Colonic mucosa (tissue), 4 donors: ENCODE measurements at places on chromosomes 6 and 20. TPM values are rescaled to one million over a fixed set of nuclear protein-coding genes. Genes with fewer than 3 reads are reported as not detected.

- no peaks in the 10 kb centered on the region for H3K4me1 ChIP-seq
- H3K27ac ChIP-seq, result no peak overlapping the region
- no peaks in the 10 kb centered on the region for H3K36me3 ChIP-seq
- no peak overlapping the region for H3K4me3 ChIP-seq
- no peak for DNase-seq
Observed at GRCh38 chr20:19419396-19419795, 207.0 kb downstream of the SLC24A3 start.

- no peaks in the 10 kb centered on the region for H3K36me3 ChIP-seq
- H3K4me1 ChIP-seq, result no peaks in the 10 kb centered on the region
- no peak overlapping the region for H3K27ac ChIP-seq
- no peak for DNase-seq
Observed at GRCh38 chr6:48996461-48997119, 466.5 kb downstream of the MMUT start.

GRCh38 chr6:170436209-170436809 is 116.8 kb downstream of the PSMB1 start:
- DNase-seq, result no peak
- H3K36me3 ChIP-seq, result no peaks in the 10 kb centered on the region
- no peak overlapping the region for H3K4me3 ChIP-seq
- no peaks in the 10 kb centered on the region for H3K27me3 ChIP-seq
- H3K4me1 ChIP-seq, result no peaks in the 10 kb centered on the region
- no peak overlapping the region for H3K27ac ChIP-seq

DNA sequence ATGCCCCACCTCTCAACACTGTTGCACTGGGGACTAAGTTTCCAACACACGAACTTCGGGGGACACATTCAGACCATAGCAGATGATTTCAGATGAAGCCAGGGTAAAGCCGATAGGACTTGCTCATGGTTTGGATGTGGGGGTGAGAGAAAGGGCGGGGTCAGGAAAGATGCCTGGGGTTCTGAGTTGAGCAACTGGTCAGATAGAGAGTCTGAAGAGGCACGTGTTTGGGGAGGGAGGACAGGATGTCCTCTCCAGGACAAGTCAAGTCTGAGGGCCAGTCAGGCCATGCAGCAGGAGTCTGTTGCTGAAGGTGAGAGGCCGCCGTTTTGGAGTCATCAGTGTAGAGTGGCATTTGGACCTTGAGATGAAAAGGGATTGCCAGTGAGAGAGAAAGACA is 197.9 kb upstream of the SNX9 start:
- DNase-seq, result no peak
- H3K27ac ChIP-seq, result no peak overlapping the region
- H3K36me3 ChIP-seq, result no peaks in the 10 kb centered on the region
- no peak overlapping the region for H3K4me3 ChIP-seq
- H3K4me1 ChIP-seq, result no peaks in the 10 kb centered on the region
- H3K27me3 ChIP-seq, result no peaks in the 10 kb centered on the region

GRCh38 chr6:167245591-167245990 is 45.5 kb upstream of the UNC93A start:
- no peaks in the 10 kb centered on the region for H3K4me1 ChIP-seq
- H3K4me3 ChIP-seq, result no peak overlapping the region
- H3K27me3 ChIP-seq, result no peaks in the 10 kb centered on the region
- DNase-seq, result no peak
- H3K27ac ChIP-seq, result no peak overlapping the region
- H3K36me3 ChIP-seq, result no peaks in the 10 kb centered on the region

The HLA-DOB gene
- total RNA-seq, result 0.58 TPM

- no peaks in the 10 kb centered on the region for H3K36me3 ChIP-seq
- DNase-seq, result peak; percentile 35
- no peak overlapping the region for H3K27ac ChIP-seq
- no peaks in the 10 kb centered on the region for H3K4me1 ChIP-seq
- H3K4me3 ChIP-seq, result no peak overlapping the region
Observed at GRCh38 chr20:46349035-46349741, 40.9 kb upstream of the CDH22 start.
